ENCODE measurements at places on chromosomes 2 and 18.

- no peak for DNase-seq
Observed at GRCh38 chr2:201931951-201932350, 101.7 kb upstream of the FZD7 start.

- no peak for DNase-seq
Observed at GRCh38 chr2:137183206-137183898, 418.0 kb downstream of the THSD7B start.

GRCh38 chr2:231688719-231689118, 19.6 kb upstream of the PTMA start:
- no peak for DNase-seq

DNA sequence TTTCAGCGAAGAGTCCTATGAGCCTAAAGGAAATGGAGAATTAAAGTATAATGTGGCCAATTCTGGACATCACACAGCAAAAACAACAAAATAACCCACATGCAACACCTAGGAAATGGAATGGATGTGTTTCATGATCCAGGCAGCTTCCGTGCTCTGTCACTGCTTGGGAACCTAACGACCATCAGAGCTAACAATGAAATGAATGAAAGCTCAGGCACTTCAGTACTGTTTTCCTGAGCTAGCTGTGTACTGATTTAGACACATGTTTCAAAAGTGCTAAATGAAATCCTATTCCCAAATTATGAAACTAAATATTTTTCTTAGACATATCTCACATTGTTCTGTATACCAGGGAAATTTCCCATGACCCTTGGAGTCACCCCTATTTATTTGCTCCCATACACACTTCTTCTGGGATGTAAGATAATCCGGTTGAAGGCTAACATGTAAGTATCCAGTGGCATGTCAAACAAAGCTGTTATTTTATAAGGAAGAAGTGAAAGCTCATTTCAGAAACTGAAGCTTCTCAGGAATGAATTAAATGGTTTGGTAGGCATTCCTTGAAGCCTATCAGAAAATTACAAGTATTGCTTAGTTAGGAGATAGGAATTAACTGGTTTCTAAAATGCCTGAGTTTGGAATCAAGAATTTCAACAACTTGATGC, 108.5 kb upstream of the RND3 start:
- no peak for DNase-seq

GRCh38 chr2:238585836-238586821, 159.4 kb downstream of the ASB1 start:
- no peak for DNase-seq

- no peak for DNase-seq
Observed at GRCh38 chr18:52451256-52451655, 111.3 kb downstream of the DCC start.

DNA sequence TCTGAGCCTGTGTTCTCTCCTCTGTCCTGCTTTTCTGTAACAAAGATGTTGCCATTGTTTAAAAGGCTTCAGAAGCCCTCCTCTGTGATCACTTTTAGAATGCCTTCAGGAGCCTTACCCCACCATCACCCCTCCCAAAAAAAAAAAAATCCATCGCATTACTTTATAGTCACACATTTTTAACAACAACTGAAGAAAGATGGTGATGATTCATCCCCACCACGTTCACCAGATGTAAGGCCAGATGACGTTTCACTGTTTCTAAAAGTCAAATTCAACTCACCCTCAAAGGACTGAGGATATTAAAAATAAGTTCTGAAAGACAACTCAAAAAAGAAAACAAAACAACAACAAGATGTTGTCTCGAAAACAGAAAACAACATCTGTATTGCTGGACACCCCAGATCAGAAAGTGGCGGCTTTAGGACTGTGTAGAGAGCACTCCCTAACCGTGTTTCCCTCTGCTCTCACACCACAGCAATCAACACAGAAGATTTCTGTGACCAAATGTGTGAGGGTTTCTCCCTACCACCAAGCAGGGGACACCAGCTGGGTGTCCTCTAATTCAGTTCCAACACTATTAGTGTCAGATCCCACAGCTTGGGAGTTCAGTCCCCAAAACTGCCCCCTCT, 61.9 kb upstream of the CREB1 start:
- no peak for DNase-seq

- no peak for DNase-seq
Observed at GRCh38 chr18:78169174-78169864, 810.3 kb upstream of the SALL3 start.

GRCh38 chr2:132703396-132703795, 33.4 kb upstream of the LYPD1 start:
- DNase-seq, result no peak

GRCh38 chr2:63424329-63425078, 163.8 kb downstream of the WDPCP start:
- DNase-seq, result no peak

- no peak for DNase-seq
Observed at GRCh38 chr2:173793709-173794565, 171.2 kb downstream of the SP3 start.

DNA sequence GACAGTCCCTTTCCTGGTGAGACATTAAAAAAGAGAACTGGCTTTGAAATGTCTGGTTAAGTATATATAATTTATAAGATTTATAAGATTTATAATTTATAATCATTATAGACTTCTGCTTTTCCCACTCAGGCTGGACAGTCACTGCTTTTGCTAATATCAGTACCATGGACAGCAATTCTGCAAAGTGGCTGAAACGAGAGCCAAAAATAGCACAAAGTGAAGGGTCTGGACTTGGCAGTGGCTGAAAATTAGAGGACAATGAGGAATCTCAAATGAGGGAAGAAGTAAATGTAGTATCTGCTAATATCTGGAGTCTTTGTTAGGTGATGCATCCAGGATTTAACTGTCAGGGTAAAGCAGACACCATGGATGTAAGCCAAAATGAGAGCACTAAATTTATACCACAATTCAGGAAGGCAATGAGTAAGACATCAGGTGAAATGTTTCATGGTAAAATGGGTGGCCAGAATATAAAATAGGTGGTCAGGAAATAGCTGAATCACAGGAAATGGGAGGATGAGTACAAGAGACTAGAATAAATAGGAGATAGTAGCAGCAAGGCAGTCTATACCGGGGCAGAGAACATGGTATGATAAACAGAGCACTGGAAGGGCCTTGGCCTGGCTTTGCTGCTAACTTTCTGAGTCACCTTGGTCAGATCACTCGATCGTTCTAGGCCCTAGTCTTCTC, 39.6 kb upstream of the BOD1L2 start:
- no peak for DNase-seq

DNA sequence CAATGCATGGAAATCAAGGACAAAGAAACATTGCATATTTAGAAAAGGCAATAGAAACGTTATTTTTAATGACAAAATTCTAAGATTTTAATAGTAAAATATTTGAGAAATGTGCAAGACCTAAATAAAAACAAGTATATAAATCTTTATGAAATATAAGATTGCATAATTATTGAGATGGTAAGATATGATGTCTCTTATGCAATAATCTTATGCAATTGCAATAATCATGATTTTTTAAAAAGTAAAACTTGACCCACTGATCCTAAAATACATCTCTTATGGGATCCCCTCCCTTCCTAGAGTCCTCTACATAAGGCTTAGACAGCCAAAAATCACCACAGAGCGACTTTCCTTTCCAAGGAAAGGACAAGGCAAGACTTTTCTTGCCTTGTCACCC, 249.0 kb downstream of the DOK6 start:
- no peak for DNase-seq

- no peak for DNase-seq
Observed at GRCh38 chr2:187447336-187447735, 716 bp downstream of the CALCRL start.

DNA sequence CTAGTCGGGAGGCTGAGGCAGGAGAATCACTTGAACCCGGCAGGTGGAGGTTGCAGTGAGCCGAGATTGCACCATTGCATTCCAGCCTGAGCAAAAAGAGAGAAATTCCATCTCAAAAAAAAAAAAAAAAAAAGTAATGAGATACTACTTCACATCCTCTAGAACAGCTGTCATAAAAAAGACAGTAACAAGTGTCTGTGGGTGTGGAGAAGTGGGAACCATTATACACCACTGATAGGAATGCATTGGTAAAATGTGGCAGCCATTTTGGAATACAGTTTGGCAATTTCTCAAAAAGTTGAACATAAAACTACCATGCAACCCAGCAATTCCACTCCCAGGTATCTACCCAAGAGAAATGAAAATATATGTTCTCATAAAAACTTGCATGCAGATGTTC, 166.6 kb downstream of the GREB1L start:
- DNase-seq, result no peak

- no peak for DNase-seq
Observed at GRCh38 chr2:10225291-10226037, 77.2 kb upstream of the HPCAL1 start.

DNA sequence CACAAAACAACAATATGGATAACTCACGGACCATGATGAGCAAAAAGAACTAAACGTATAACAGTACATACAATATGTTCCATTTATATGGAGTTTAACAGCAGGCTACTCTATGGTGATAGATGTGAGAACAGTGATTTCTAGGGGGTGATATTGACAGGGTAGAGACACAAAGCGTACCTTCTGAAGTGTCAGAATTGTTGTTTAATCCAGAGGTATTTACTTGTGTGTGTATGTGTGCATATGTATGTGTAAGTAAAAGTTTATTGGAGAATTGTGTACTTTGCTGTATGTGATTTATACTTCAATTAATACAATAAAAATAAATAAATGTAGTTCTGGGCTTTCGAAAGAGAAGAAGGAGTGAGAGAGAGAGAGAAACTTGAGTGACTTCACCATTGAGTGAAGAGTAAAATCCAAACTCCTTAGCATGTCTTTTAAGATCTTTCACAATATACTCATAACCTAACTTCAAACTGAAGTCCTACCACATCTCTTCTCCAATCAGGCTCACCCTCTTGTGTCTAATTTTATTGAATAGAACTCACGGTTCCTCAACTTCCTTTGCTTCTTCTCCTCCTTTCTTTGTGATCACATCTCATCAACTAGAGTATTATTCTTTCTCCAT, 126.0 kb upstream of the KLF7 start:
- DNase-seq, result no peak

GRCh38 chr2:5548991-5549715, 143.0 kb upstream of the SOX11 start:
- no peak for DNase-seq

DNA sequence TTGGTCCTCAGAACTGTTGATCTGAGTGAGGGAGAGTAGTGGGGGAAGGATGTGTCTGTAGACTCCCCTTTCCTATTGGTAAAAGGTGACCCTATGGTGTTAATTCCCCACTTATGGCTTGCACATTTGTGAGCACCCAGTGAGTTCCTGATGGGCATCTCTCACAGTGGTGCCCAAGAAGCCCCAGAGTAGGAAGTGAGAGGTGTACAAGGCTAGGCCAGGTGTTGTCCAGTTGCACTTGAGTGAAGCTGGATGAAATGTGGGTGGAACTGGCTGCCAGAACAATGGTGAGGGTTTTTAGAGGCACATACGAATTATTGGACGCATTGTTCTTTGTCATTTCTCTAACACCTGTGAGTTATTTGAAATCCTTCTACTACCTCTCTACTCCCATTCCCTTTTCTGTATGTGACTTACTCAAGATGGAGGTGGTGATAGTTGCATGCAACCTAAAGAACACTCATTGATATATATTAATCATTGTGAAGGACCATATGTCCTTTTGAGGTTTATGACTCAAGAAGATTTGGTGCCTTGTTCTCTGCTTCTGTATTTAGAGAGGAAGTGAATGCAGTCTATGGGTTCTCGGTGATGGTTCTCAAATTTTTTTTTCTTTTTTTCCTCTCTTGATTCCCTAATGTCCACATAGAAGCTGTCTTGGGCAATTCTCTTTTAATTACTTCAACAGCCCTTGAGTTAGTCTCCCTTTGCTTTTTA, 162.7 kb downstream of the FSHR start:
- DNase-seq, result no peak
